ENCODE measurements at places on chromosomes 2 and 18. TPM values are rescaled to one million over a fixed set of nuclear protein-coding genes. Genes with fewer than 3 reads are reported as not detected.

WNT10A gene
- total RNA-seq, result 0.40 TPM

LIMS3 gene
- 0.26 TPM for total RNA-seq

TWIST2 gene
- 5.8 TPM for total RNA-seq

ZNF514 gene
- 6.6 TPM for total RNA-seq

CAVIN2 gene
- 0.07 TPM for total RNA-seq

SLC4A3 gene
- total RNA-seq, result 11.6 TPM

DNA sequence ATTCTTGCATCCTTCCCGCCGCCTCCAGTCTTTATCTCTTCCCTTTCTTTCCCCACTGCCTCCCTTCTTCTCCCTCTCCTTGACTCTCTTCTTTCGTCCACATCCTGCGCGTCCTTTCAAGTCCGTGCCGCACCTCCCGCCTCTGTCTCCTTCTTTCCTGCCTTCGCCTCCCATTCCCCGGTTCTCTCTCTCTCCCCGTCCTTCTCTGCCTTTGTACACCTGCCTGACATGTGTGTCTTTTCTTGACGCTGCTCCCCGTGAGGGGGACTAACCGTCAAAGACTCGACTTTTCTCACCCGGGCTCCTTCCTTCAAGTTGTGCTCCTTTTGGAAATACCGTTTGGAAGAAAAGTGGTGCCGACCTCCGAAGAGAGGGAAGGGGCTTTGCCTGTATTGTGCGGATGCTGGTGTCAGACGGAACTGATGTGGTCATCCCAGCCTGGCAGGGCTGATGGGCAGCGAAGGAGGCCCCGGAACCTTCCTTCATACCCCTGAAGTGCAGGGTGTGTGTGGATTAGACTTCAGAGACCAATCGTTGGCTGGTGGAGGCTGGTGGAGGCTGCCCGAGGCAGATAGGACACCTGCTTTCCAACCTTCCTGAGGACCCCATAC is 879 bp downstream of the TMEM178A start:
- peak overlapping the region; percentile 54 for H3K4me3 ChIP-seq
- no peaks in the 10 kb centered on the region for H3K36me3 ChIP-seq
- H3K27ac ChIP-seq, result no peak overlapping the region
- H3K4me1 ChIP-seq, result no peaks in the 10 kb centered on the region

GRCh38 chr2:83587309-83587708 is 871.8 kb downstream of the SUCLG1 start:
- H3K27me3 ChIP-seq, result no peaks in the 10 kb centered on the region
- no peaks in the 10 kb centered on the region for H3K36me3 ChIP-seq
- no peak overlapping the region for H3K27ac ChIP-seq

- H3K27ac ChIP-seq, result no peak overlapping the region
- no peaks in the 10 kb centered on the region for H3K4me1 ChIP-seq
- no peak overlapping the region for H3K4me3 ChIP-seq
- no peaks in the 10 kb centered on the region for H3K36me3 ChIP-seq
These were observed 190.9 kb upstream of the DOK6 start for GRCh38 chr18:69209761-69210160.

DNA sequence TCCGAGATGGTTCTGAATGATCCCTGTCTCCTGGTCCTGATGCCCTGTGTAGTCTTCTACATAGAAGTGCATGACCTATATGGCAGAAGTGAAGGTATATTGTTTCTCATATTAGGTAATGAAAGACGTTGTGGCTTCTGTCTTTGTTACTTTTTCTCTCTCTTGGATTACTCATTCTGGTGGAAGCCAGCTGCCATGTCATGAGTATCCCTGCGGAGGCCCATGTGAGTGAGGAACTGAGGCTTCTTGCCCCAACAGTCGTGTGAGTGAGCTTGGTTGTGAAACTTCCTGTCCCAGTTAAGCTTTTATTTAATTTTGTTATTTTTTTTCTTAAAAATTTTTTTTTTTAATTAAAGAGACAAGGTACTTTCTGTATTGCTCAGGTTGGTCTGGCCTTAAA is 134.7 kb downstream of the UBR3 start:
- H3K4me3 ChIP-seq, result no peak overlapping the region
- H3K27me3 ChIP-seq, result no peaks in the 10 kb centered on the region
- H3K4me1 ChIP-seq, result no peaks in the 10 kb centered on the region
- H3K27ac ChIP-seq, result no peak overlapping the region
- peaks cover 22% of the 10 kb centered on the region for H3K36me3 ChIP-seq
- no peak for DNase-seq

GRCh38 chr2:217711188-217711587 is 291.6 kb downstream of the TNS1 start:
- no peaks in the 10 kb centered on the region for H3K36me3 ChIP-seq
- H3K4me1 ChIP-seq, result peaks cover 38% of the 10 kb centered on the region
- no peaks in the 10 kb centered on the region for H3K27me3 ChIP-seq
- DNase-seq, result no peak
- no peak overlapping the region for H3K4me3 ChIP-seq

DNA sequence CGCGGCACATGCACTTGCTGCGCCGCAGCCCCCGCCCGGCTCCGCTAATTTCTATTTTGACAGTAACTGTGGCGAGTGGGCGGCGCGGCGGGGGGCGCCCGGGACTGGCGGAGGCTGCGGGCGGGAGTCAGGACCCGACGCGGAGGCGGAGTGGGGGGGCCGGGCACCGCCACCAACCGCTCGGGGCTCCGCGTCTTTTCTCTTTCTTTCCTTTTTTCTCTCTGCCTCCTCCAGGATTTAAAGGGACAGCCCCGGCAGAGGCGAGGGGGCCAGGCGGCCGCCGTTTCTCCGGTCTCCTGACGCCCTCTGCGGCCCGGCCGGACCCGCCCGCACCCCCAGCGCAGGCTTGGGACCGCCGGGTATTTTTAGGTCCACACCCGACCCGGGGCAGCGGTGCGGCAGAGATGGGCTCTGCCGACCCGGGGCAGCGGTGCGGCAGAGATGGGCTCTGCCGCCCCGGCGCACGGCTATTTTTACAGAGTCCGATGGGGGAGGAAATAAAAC is 460 bp upstream of the ZBTB7C start:
- H3K4me3 ChIP-seq, result peak overlapping the region; percentile 67
- no peaks in the 10 kb centered on the region for H3K36me3 ChIP-seq
- 0 out of 2 replicates have a peak, but pooled peaks cover 7% of the 10 kb centered on the region for H3K4me1 ChIP-seq
- no peak overlapping the region for H3K27ac ChIP-seq
- no peak for DNase-seq
- peaks cover 15% of the 10 kb centered on the region for H3K27me3 ChIP-seq

DNA sequence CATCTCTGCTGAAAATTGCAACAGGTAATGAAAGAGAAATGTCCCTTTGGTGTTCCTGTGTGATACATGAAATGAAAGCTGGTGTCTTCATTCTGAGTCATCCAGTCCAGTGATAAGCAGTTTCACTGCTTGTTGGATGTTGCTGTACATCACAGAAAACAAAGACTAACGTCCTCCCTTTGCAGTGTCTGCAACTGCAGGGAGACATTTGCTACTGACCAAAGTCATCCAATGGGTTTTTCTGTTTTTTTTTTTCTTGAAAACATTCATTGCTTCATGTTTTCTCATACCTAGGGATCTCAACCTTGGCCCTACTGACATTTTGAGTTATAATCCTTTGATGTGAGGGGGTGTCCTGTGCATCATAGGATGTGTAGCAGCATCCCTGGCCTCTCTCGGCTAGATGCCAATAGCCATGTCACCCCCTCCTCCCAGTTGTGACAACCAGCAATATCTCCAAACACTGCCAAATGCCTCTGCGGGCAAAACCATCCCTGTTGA is 63.6 kb upstream of the FZD5 start:
- H3K27me3 ChIP-seq, result no peaks in the 10 kb centered on the region
- H3K27ac ChIP-seq, result no peak overlapping the region

DNA sequence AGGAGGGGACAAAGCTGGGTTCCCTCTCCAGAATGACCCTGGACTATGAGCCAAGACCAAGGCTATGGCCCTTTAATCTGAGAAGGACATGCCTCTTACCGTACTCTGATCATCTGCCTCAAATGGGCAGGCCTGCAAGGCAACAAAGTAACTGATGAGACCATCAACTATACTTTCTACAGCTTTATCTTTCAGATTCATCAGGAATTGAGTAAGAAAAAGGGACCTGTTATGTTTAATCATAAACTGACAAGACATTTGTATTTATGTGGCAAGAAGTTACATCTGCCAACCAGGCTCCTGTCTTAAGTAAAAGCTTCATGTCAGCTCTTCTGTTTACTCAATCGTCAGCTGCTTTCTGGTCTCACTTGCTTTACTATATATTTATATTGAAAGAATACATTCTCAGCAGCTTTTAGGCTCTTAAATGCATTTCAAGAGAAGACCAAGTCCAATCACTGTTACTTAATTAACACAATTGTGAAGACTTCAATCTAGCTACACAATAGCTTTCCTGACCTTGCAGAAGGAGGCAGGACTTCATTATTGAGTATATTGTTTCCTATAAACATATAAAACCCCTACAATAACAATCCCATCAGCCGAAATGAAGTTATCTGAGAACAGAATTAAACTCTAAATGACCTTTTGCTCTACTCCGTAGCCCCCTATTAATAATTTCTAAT is 163.8 kb downstream of the ETAA1 start:
- no peaks in the 10 kb centered on the region for H3K27me3 ChIP-seq
- H3K4me1 ChIP-seq, result peaks cover 45% of the 10 kb centered on the region
- no peak overlapping the region for H3K4me3 ChIP-seq
- no peak for DNase-seq

DNA sequence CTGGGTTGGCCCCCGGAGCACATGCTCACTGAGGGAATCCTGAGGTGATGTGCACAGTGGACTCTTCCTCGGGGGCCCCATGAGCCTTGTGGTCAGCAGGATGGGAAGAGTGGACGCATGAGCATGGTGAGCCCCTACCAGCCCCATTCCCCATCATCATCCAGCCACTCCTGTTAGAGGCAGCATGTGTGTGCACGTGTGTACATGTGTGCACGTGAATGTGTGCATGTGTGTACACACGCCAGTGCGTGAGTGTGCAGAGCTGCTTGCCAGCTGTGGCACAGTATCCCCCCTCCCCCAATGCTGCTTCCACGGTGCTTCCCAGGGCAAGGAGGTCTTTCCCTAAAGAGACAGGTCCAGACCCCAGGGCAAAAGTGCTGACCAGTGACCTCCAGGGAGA is 57.8 kb downstream of the KIF1A start:
- H3K36me3 ChIP-seq, result no peaks in the 10 kb centered on the region
- DNase-seq, result no peak
- no peaks in the 10 kb centered on the region for H3K27me3 ChIP-seq
- no peaks in the 10 kb centered on the region for H3K4me1 ChIP-seq
- no peak overlapping the region for H3K27ac ChIP-seq
- no peak overlapping the region for H3K4me3 ChIP-seq

DNA sequence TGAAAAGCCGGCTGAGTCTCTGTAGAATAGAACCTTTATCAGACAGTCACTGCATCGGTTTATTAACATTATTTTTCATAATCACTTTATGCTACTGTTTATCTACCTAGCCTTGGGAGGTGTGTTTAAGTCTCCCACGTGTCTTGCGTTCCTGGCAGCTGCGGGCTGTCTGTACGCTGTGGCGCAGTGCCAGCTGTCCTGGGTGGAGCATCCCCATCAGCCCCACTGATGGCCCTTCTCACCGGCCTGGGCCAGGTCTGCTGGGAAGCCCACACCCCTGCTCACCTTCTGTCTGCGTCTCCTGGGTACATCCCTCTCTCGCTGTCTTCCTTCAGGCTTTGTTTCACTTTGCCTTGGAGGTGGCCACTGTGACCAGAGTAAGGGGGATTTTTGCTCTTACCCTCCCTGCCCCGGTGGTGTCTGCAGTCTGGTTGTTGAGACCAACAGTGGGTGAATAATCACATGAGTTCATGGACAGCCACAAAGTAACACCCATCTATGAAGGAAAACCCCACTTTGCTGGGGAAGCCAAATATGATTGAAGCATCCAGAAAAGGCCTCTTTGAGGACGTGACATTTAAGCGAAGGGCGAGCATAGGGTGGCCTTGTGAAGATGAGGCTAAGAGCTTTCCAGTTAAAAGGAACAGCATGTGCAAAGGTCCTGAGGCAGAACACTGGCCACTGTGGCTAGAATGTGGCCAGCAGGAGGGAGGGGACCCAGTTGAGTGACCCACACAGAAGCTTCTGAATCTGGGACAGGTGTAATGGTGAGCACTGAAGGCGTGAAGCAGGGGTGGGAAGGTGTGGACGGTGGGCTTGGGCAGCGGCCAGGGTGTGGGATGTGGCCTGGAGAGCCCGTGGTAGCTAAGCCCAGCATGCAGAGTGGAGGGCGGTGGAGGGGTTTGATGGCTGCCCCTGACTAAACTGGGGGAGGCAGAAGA is 41.7 kb downstream of the RAMP1 start:
- H3K4me3 ChIP-seq, result no peak overlapping the region
- H3K4me1 ChIP-seq, result no peaks in the 10 kb centered on the region
- H3K27ac ChIP-seq, result no peak overlapping the region
- H3K27me3 ChIP-seq, result no peaks in the 10 kb centered on the region

GRCh38 chr2:12236136-12236844 is 480.4 kb upstream of the TRIB2 start:
- H3K27me3 ChIP-seq, result no peaks in the 10 kb centered on the region
- no peaks in the 10 kb centered on the region for H3K4me1 ChIP-seq
- H3K36me3 ChIP-seq, result no peaks in the 10 kb centered on the region
- no peak overlapping the region for H3K27ac ChIP-seq

- H3K27me3 ChIP-seq, result no peaks in the 10 kb centered on the region
- peak overlapping the region; percentile 75 for H3K27ac ChIP-seq
- peaks cover 49% of the 10 kb centered on the region for H3K4me1 ChIP-seq
- no peak for DNase-seq
- peaks cover 11% of the 10 kb centered on the region for H3K36me3 ChIP-seq
These were observed 66.1 kb downstream of the NPAS2 start for GRCh38 chr2:100886085-100886484.

GRCh38 chr2:41902897-41903296 is 144.9 kb upstream of the PKDCC start:
- H3K27ac ChIP-seq, result no peak overlapping the region
- peaks cover 5% of the 10 kb centered on the region for H3K4me1 ChIP-seq
- H3K4me3 ChIP-seq, result no peak overlapping the region
- no peak for DNase-seq
- no peaks in the 10 kb centered on the region for H3K36me3 ChIP-seq
- 0 out of 2 replicates have a peak, but pooled peaks cover 4% of the 10 kb centered on the region for H3K27me3 ChIP-seq
